ENCODE measurements at places on chromosomes 6 and 20. TPM values are rescaled to one million over a fixed set of nuclear protein-coding genes. Genes with fewer than 3 reads are reported as not detected.

DNA sequence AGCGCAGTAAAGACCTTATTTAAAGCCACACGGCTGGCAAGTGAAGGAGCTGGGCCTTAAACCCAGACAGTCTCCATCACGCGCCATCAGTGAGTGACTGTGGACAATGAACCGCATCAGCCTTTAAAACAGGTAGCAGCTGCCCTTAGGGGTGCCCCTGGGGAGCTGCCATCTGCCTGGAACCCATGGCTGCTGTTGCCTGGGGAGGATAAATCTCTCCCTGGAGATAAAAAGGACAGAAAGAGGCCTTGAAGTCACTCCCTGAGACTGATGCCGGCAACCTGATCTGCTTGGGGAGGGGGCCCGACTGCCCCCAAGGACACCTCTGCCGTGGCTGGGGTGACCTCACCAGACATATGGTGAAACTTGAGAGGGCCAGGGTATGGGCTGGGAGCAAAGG, 73.5 kb downstream of the PREX1 start:
- H3K36me3 ChIP-seq: no peaks in the 10 kb centered on the region
- no peak for DNase-seq
- H3K27me3 ChIP-seq: no peaks in the 10 kb centered on the region
- H3K27ac ChIP-seq: no peak overlapping the region
- no peak overlapping the region for H3K4me3 ChIP-seq
- H3K4me1 ChIP-seq: no peaks in the 10 kb centered on the region

DNA sequence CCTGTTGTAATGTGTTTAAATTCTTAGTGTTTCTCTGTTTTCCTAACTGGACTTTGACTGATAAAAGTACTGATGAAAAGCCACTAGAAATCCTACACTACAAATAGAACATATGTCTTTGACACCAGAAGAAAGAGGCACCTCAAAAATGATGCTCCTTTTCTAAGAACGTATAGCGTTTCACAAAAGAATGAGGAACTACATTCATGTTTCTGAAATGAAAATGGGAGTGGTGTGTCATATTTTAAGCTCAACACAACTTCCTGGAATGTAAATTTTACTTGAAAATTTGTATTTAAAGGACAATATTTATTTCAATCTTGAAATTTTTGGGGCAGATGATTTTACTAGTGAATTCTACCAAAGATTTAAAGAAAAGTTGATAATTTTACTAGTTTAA, 35.3 kb downstream of the KIAA0408 start:
- no peak overlapping the region for H3K27ac ChIP-seq
- H3K27me3 ChIP-seq: no peaks in the 10 kb centered on the region
- H3K36me3 ChIP-seq: no peaks in the 10 kb centered on the region

- peaks cover 44% of the 10 kb centered on the region for H3K27me3 ChIP-seq
- H3K27ac ChIP-seq: peak overlapping the region; percentile 75
- H3K36me3 ChIP-seq: no peaks in the 10 kb centered on the region
- H3K4me3 ChIP-seq: peak overlapping the region; percentile 28
These were observed 11.2 kb downstream of the TRIM31 start for GRCh38 chr6:30101444-30102413.

The TP53TG5 gene
- total RNA-seq: not detected

The PRPH2 gene
- not detected for total RNA-seq

GRCh38 chr6:125787791-125788190, 3.0 kb upstream of the NCOA7 start:
- no peaks in the 10 kb centered on the region for H3K36me3 ChIP-seq
- peaks cover 19% of the 10 kb centered on the region for H3K4me1 ChIP-seq
- H3K27ac ChIP-seq: no peak overlapping the region
- no peaks in the 10 kb centered on the region for H3K27me3 ChIP-seq
- H3K4me3 ChIP-seq: no peak overlapping the region

The FAM210B gene
- 57.0 TPM for total RNA-seq

DNA sequence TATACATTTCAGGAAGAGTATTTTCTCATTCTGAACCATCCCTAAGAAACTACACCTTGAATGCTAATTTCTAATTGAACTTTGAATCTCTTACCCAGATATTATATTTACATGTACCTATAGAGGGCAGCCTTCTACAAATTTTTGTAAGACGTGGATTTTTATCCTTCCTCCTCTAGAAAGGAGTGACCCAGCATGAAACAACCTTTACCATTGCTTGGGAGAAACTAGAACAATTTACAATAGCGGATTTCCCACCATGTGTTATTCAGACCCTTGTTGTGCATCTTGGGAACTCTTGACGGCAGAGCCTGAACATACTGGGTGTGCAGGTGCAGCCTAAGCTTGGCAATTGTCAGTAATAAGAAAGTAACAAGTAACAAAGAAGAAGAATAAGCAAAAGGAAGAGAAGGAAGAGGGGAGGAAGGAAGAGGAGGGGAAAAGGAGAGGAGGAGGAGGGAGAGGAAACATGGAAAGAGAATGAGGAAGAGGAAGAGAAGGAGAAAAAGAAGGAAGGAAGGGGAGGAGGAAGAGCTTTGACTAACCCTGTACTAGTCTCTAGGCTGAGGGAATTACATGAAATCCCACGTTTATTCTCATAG, 10.8 kb upstream of the TAAR1 start:
- peaks cover 9% of the 10 kb centered on the region for H3K4me1 ChIP-seq
- peak; percentile 72 for DNase-seq

The HLA-DPA1 gene
- 2.6 TPM for total RNA-seq

The MAS1 gene
- not detected for total RNA-seq

The SOBP gene
- 2.1 TPM for total RNA-seq

DNA sequence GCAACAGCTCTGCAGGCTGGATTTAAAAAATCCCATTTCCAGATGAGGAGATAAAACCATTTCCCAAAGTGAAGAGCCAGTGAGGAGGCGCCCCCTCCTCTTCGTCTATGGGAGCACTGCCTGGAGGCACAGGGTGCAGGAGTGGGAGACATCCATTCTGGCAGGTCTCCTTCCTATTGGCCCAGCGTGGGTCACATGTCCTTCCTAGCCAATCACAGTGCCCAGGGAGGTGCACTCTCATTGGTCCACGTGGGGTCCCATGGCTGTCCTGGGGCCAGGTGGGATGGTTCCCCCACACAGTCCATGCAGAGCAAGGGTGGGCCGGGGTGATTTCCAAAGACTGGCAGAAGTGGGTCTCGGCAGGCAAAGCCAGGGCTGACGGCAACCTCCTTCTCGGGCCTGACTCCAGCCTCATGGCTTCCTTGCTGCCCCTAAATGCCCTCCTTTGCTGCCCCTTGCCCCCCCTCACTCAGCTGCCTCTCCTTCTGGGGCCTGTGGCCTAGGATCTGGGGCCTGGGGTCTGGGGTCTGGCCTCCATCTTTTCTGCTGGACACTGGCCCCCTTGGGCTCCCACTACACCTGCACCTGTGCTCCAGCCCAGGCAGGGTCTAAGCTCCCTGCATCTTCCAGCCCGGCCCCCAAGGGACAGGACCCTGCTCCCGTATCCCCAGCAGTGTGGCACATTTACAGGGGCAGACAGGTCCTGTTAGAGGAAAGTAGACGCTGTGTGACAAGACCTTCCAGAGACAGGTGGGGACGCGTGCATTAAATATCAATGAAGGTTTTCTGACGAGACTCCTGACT, 231.7 kb downstream of the TAF4 start:
- no peaks in the 10 kb centered on the region for H3K4me1 ChIP-seq

- H3K36me3 ChIP-seq: peaks cover 3% of the 10 kb centered on the region
- no peaks in the 10 kb centered on the region for H3K4me1 ChIP-seq
- H3K4me3 ChIP-seq: no peak overlapping the region
- H3K27ac ChIP-seq: no peak overlapping the region
These were observed 59.5 kb upstream of the MYO6 start for GRCh38 chr6:75689576-75689975.

- H3K27ac ChIP-seq: no peak overlapping the region
- H3K4me3 ChIP-seq: no peak overlapping the region
- no peaks in the 10 kb centered on the region for H3K27me3 ChIP-seq
- no peaks in the 10 kb centered on the region for H3K36me3 ChIP-seq
- no peaks in the 10 kb centered on the region for H3K4me1 ChIP-seq
These were observed 16.7 kb downstream of the PCMT1 start for GRCh38 chr6:149766156-149766769.

The TGM2 gene
- 133 TPM for total RNA-seq

The SPACA1 gene
- not detected for total RNA-seq

GRCh38 chr6:63643862-63644261, 8.3 kb downstream of the PHF3 start:
- H3K4me3 ChIP-seq: no peak overlapping the region
- peak; percentile 9 for DNase-seq
- H3K27ac ChIP-seq: no peak overlapping the region
- no peaks in the 10 kb centered on the region for H3K27me3 ChIP-seq
- H3K36me3 ChIP-seq: no peaks in the 10 kb centered on the region

- no peak overlapping the region for H3K27ac ChIP-seq
- H3K36me3 ChIP-seq: no peaks in the 10 kb centered on the region
- no peaks in the 10 kb centered on the region for H3K4me1 ChIP-seq
- no peak for DNase-seq
- H3K27me3 ChIP-seq: no peaks in the 10 kb centered on the region
These were observed 14.4 kb downstream of the CYB5R4 start for GRCh38 chr6:83873869-83874268.

- H3K4me1 ChIP-seq: peaks cover 13% of the 10 kb centered on the region
- H3K27me3 ChIP-seq: no peaks in the 10 kb centered on the region
- no peaks in the 10 kb centered on the region for H3K36me3 ChIP-seq
- peak overlapping the region; percentile 44 for H3K27ac ChIP-seq
- DNase-seq: no peak
These were observed 69.5 kb upstream of the LGSN start for GRCh38 chr6:63389191-63389844.

DNA sequence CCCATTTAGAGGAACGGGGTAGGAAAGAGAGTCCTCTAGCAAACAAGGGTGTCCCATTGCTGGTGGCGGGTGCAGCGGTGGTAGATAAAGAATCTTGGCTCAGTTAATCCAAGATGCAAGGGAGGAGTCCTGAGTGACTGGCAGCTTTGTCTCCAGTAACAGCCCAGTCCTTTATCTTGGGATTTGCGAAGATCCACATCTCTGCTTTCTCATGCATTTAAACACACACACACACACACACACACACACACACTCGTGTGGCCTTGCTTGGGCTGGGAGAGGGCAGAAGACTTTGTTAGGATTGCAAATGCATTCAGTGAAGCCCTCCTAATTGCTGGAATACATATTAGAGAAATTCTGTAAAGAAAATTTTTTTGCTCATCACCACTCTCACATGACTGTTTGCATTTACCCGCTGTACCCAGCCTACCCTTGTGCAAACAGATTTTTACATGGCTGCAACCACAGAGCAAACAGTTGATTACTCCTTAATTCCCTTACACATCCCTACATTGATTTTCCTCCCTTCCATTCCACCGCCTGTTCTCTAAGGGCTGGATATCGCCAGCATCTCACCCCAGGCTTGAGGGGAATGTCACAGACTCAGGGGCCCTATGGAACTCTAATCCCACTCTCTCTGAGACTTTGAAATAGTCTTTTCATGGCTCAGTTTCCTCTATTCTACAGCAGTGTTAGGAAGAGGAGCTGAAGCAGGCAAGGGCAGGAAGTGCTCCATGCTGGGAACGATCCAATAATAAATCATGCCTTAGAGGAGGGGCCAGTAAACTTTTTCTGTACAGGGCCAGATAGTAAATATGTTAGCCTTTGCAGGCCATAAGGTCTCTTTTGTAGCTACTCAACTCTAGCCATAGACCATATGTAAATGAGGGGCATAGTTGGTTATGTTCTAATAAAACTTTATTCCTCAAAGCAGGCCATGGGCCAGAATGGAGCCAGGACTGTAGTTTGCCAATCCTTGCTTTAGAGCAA, 3.5 kb downstream of the C6orf132 start:
- no peak overlapping the region for H3K4me3 ChIP-seq
- peak overlapping the region; percentile 96 for H3K27ac ChIP-seq
- H3K27me3 ChIP-seq: no peaks in the 10 kb centered on the region
- no peak for DNase-seq
- H3K4me1 ChIP-seq: peaks cover 56% of the 10 kb centered on the region

DNA sequence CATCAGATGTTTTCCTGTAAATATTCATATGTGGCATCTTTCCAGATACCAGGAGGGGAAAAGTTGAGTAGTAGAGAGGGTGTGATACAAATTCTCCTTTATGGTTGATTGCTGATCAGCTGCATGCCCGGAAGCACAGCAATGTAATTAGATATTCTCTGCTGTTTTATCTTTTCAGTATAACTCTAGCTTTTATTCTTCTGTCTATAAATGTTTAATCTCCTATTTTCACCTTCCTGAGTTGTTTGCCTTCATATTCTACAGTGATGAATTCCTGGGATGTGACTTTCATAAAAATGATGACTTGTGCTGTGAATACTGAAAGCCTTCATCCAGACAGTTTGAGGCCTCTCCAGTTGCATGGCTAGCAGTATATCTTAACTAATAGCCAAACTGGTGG, 53.7 kb downstream of the SH3BGRL2 start:
- no peak overlapping the region for H3K27ac ChIP-seq
- no peak for DNase-seq
- no peak overlapping the region for H3K4me3 ChIP-seq
- no peaks in the 10 kb centered on the region for H3K36me3 ChIP-seq

- H3K4me3 ChIP-seq: no peak overlapping the region
- H3K27me3 ChIP-seq: no peaks in the 10 kb centered on the region
- no peaks in the 10 kb centered on the region for H3K36me3 ChIP-seq
- no peak for DNase-seq
These were observed 102.5 kb downstream of the CD24 start for GRCh38 chr6:106872049-106872448.

GRCh38 chr6:11393713-11394627, 143.6 kb upstream of the TMEM170B start:
- no peak for DNase-seq
- no peaks in the 10 kb centered on the region for H3K27me3 ChIP-seq
- H3K36me3 ChIP-seq: no peaks in the 10 kb centered on the region
- peaks cover 16% of the 10 kb centered on the region for H3K4me1 ChIP-seq

DNA sequence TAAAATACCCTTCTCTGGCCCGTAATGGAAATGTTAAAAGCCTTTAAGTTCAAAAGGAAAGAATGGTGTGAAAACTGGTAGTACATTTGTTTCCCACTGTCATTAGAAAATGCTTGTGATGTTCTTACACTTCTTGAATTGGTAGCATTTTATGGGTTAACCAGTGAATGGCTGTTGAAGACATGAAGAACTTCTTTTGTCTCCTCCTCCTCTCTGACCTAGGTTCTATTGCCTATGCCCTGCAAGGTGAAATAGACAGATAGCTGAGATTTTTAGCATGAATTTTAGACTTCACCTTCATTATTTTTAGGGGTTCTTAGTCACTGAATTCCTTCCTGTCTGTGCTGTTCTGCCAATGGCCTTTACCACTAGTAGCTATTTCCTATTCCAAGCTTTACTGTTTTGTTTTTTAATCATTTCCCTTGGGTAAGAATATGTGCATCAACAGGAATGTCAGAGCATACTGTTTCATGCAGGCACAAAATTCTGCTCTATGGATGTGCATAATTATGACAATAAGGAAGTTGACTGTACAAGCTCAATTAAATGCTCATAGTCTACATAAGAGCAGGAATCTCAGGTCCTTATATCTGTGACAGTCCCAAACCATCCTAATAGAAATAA, 4.9 kb downstream of the TNFAIP3 start:
- H3K4me1 ChIP-seq: peaks cover 5% of the 10 kb centered on the region
- no peak for DNase-seq
- no peaks in the 10 kb centered on the region for H3K27me3 ChIP-seq

The PTCRA gene
- total RNA-seq: not detected

All from hepatocyte (in vitro differentiated cells).